ENCODE measurements at places on chromosomes 7 and 10.
A peak's percentile ranks its signal among the peaks of the same experiment; 100 is the strongest.

GRCh38 chr7:27254625-27255024 lies 12.0 kb downstream of the EVX1 start:
- no peak for DNase-seq

DNA sequence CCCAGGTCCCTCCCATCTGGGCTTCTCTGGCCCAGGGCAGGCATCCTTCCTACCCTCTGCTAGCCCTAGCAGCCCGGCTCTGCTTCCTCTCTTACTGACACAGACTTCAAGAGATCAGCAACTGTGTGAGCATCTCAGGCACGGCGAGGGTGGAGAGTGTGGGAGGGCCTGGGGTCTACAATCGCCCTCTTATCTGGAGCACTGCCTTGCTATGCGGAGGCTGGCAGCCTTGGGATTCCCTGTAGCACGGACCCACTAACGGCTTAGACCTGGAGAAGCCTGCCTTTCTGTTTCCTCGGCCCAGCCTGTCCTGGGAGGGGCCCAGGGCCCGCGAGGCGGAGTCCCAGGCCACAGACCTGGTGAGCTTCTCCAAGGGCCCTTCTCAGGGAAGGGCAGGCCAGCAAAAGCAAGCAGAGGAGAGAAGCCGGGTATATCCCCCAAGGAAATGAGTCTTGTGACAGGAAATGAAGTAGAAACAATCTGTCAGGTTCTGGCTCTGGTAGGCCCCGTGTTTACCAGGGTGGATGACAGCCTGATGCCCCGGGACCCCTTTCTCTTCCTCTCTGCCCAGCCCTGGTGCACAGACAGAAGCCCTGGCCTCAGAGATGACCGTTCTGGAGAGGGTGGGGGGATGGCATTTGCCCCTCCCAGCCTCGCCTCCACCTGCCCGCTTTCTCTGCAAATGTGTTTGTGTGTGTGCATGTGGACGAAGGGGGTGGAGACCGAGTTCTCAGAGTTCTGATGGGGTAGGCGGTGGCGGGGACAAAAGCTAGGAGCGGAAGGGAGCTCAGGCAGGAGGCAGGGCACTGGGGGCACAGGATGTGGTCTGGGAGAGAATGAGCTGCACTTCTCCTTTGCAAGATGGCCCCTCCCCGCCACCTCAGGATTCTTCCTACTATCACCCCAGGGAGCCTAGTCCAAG lies 2.5 kb downstream of the LRCH4 start:
- peak; percentile 73 for DNase-seq

- DNase-seq: no peak
Measured at GRCh38 chr7:152967958-152968357, 208.4 kb downstream of the ACTR3B start.

- no peak for DNase-seq
Measured at GRCh38 chr7:30146127-30146612, 11.4 kb downstream of the MTURN start.

DNA sequence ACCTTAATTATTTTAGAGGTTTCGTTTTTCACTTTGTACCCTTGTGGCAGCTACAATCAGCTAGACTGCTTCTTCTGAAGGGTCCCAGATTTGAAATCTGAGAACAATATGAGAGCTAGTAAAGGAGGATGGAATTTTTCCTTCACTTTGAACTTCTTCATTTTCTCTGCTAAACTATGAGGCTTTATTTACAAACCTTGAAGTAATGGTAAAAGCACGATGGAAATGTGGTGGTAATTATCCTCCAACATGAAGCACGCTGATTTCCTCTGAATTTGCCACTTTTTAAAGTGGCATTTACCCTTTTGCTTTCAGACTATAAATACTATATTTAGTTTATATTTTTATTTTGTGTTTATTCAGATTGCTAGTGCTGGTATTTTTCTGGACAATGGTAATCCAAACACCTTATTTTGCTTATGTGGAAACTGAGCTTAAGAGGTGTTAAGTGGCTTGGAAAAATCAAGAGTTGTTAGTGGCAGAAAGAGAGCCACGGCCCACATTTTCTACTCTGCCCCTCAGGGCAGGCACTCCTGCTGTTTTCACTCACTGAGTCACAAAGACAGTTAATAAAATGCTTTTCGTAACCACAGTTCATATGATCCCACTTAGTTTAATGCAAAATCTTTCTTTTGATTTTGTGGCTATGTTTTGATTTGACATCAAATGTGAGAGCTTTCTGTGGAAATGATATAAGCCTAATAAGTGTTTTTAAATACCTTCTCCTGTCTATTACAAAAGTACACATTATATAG lies 2.7 kb downstream of the SSMEM1 start:
- no peak for DNase-seq

DNA sequence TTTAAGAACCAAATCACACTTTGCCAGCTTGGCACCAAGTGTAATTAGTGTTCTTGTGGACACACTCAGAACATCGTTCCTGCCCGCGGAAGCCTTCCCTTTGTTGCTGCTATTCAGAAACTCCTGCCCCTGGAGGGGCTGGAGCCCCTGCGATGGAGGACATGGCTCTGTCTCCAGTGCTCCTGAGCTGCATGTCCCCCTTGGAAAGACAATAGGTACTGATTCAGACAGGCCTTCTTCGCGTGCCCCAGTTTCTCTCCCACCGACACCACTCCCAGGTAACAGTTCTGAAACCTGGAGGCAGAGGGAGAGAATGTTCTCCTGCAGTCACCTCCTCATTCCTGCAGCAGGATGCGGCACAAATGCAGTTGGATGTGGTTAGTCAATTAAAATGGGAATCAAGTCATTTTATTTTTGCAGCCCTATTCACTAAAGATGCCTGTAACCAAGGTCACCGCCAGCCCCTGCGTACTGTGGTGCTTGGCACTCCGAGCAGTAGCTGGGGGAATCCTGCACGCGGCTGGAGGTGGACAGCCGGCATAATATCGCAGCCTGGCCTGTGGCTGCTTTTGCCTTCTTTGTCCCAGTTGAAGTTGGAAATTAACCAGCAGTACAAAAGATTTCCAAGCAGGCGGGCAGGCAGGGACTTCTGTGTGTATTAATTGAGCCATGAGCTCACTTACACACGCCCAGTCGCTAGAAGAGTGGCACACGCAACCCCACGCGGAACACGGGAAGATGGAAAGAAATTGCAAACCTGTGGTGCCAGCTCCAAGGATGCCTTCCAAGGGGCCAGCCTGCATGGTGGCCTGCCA lies 205.7 kb downstream of the EBF3 start:
- no peak for DNase-seq

DNA sequence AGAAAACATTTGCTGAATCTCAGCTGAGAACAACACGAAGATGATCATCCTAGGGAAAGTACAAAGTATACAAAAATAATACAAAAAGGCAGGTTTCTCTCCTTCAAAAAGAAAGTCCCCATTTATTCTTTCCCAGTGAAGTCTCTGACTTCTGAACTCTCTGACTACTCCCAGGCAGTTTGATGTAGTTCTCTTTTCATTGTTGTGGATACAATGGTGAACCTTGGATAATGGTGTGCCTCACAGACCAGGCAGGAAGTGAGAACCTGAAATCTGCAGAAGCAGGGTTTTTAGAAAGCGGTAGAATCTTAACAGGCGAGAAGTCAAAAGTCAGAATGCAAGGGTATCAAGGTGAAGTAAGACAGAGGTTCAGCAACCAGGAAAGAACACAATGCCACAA lies 150.8 kb upstream of the NRP1 start:
- DNase-seq: no peak

- no peak for DNase-seq
Measured at GRCh38 chr7:109939207-109939606, 1151.7 kb upstream of the LRRN3 start.
